Cardiac atrium fibroblast (primary cell): ENCODE measurements at places on chromosomes 16 and 17. TPM values are rescaled to one million over a fixed set of nuclear protein-coding genes. Genes with fewer than 3 reads are reported as not detected.

Gene ZKSCAN2
- 2.0 and 3.2 TPM in 2 replicates for total RNA-seq

Gene MAP2K4
- total RNA-seq, result 13.4 and 25.4 TPM in 2 replicates

Gene CRYM
- not detected in 2 replicates for total RNA-seq

Gene TNFSF13
- total RNA-seq, result 2.8 and 11.4 TPM in 2 replicates

Gene GPRC5C
- 13.9 and 32.4 TPM in 2 replicates for total RNA-seq

Gene KRTAP2-1
- total RNA-seq, result not detected in 2 replicates

Gene CFAP97D1
- not detected in 2 replicates for total RNA-seq

Gene KRT31
- total RNA-seq, result not detected in 2 replicates

Gene STX1B
- total RNA-seq, result 0.16 and 0.18 TPM in 2 replicates

Gene KRT9
- not detected in 2 replicates for total RNA-seq

Gene CSH1
- not detected in 2 replicates for total RNA-seq

Gene ODF4
- not detected in 2 replicates for total RNA-seq

Gene INCA1
- total RNA-seq, result 0.54 TPM in 1 of 2 replicates, not detected in the other

Gene WFIKKN2
- total RNA-seq, result not detected in 2 replicates

Gene TMEM235
- total RNA-seq, result not detected in 2 replicates

Gene SLC12A3
- not detected in 2 replicates for total RNA-seq

Gene ATP1B2
- 2.9 TPM in 1 of 2 replicates, not detected in the other for total RNA-seq

Gene NDUFB10
- total RNA-seq, result 216 and 235 TPM in 2 replicates

Gene GJD3
- total RNA-seq, result 1.3 TPM in 1 of 2 replicates, not detected in the other

Gene VAT1L
- total RNA-seq, result 0.81 TPM in 1 of 2 replicates, not detected in the other

Gene RNF112
- total RNA-seq, result 0.81 and 1.8 TPM in 2 replicates

Gene SDK2
- not detected in 2 replicates for total RNA-seq

Gene HOXB2
- 2.1 and 6.9 TPM in 2 replicates for total RNA-seq

Gene NPIPB6
- 0.18 and 0.81 TPM in 2 replicates for total RNA-seq

Gene PLCD3
- 33.5 and 63.2 TPM in 2 replicates for total RNA-seq

Gene ZNF75A
- total RNA-seq, result 15.4 and 19.0 TPM in 2 replicates

Gene SPEM1
- total RNA-seq, result not detected in 2 replicates

Gene CIITA
- 0.49 TPM in 1 of 2 replicates, not detected in the other for total RNA-seq

Gene ANKRD40CL
- total RNA-seq, result not detected in 2 replicates
